CD8-positive, alpha-beta memory T cell (primary cell): ENCODE measurements at places on chromosomes 6 and 20. TPM values are rescaled to one million over a fixed set of nuclear protein-coding genes. Genes with fewer than 3 reads are reported as not detected.

Gene C20orf141
- total RNA-seq, result not detected

Gene EYA4
- not detected for total RNA-seq

Gene SIRPB1
- total RNA-seq, result 2.3 TPM

Gene SNAP25
- total RNA-seq, result not detected

Gene MEI4
- not detected for total RNA-seq

Gene TP53TG5
- total RNA-seq, result not detected

Gene PRDM13
- 0.07 TPM for total RNA-seq

Gene HLA-DQA2
- total RNA-seq, result 1.2 TPM

Gene LY6G6C
- total RNA-seq, result not detected

Gene PROKR2
- not detected for total RNA-seq

Gene FOXC1
- total RNA-seq, result not detected

Gene WFDC10B
- not detected for total RNA-seq

Gene NCOA3
- 93.8 TPM for total RNA-seq

Gene KCNK16
- total RNA-seq, result not detected

Gene TENT5A
- total RNA-seq, result 0.57 TPM

Gene ORC3
- total RNA-seq, result 33.5 TPM

Gene COX4I2
- total RNA-seq, result not detected

Gene PTP4A1
- 92.3 TPM for total RNA-seq

Gene METTL24
- total RNA-seq, result 0.35 TPM

Gene DNAH8
- 0.11 TPM for total RNA-seq

Gene CHMP4B
- 78.3 TPM for total RNA-seq

Gene CDKN1A
- 66.4 TPM for total RNA-seq

Gene RSPH9
- total RNA-seq, result not detected

Gene BTNL2
- total RNA-seq, result not detected

Gene DLK2
- total RNA-seq, result 1.9 TPM

Gene OPN5
- not detected for total RNA-seq

Gene CCR6
- 3.9 TPM for total RNA-seq

Gene TMEM170B
- total RNA-seq, result 2.7 TPM

Gene SLX4IP
- total RNA-seq, result 7.0 TPM

Gene SALL4
- 0.11 TPM for total RNA-seq

Gene BRPF3
- 26.4 TPM for total RNA-seq

Gene SMPDL3A
- total RNA-seq, result 0.16 TPM

Gene HLA-DRA
- total RNA-seq, result 39.1 TPM

Gene CAP2
- total RNA-seq, result not detected

Gene TRIM31
- not detected for total RNA-seq

Gene MARCKS
- total RNA-seq, result 0.96 TPM

Gene FBXL4
- 12.7 TPM for total RNA-seq

Gene DEK
- 181 TPM for total RNA-seq

Gene ISM1
- 1.6 TPM for total RNA-seq

Gene APCDD1L
- total RNA-seq, result not detected

Gene ADGRF4
- total RNA-seq, result not detected

Gene LAMA5
- 0.78 TPM for total RNA-seq

Gene SUN5
- not detected for total RNA-seq

Gene MAFB
- total RNA-seq, result 1.7 TPM

Gene AIF1
- 35.6 TPM for total RNA-seq

Gene REM1
- total RNA-seq, result not detected

Gene SYCP2L
- total RNA-seq, result not detected

Gene GSTA2
- not detected for total RNA-seq

Gene BMP7
- not detected for total RNA-seq

Gene BMP6
- total RNA-seq, result not detected

Gene SLC22A2
- not detected for total RNA-seq

Gene BMP2
- not detected for total RNA-seq
